ENCODE measurements at places on chromosomes 2 and 18.

DNA sequence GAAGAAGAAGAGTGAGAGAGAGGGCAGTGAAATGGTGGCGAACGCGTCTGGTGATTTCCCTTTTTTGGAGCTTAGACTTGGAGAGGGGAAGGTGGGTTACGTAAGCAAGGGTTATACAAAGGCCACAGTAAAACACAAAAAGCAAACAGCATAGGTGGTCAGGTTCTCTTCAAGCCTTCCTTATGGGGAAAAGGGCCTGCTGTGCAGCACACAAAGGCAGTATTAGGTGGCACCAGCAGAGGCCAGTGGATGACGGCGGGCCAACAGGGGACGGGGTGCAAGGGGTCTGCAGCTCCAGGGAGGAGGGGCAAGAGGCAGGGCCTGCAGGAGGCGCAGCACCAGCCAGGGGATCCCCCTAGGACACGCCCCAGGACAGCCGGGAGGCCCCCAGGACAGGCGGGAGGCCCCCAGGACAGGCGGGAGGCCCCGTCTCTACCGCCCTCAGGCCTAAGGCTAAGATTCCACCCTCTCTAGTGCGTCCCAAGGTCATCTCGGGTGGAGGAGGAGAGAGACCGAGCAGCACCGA lies 32.6 kb upstream of the NPC1 start:
- DNase-seq, result no peak

- no peak for DNase-seq
Measured at GRCh38 chr2:167355821-167356220, 467.5 kb downstream of the XIRP2 start.

DNA sequence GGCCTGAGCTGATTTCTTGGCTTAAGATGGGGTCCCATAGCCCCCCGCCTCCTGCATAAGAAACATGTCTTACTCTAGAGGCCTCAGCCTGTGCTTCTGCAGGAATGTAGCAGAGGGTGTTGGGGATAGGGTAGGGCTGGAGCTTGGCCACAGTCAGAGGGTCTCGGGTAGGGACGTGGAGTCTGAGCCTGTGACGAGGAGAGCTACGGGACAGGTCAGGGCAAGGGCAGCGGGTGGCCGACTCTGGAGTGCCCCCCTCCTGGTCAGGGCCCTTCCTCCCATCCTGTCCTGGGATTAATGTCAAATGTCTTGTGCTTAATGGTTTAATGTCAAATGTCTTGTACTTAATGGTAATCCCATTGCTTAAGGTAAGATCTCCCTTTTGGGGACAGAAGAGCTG lies 130.4 kb downstream of the GLI2 start:
- no peak for DNase-seq

DNA sequence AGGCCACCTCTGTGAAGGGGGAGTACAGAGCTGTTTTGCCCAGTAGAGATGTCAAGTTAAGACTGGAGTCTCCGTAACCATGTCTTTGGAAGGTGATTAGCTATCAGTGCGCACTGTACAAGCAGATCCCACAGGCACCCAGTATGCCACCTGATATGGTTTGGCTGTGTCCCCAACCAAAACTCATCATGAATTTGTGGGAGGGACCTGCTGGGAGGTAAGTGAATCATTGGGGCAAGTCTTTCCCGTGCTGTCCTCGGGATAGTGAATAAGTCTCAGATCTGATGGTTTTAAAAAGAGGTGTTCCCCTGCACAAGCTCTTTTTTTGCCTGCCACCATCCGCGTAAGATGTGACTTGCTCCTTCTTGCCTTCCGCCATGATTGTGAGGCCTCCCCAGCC lies 90.2 kb downstream of the ACTR2 start:
- DNase-seq, result no peak

GRCh38 chr2:238790833-238791230 lies 57.1 kb upstream of the TWIST2 start:
- no peak for DNase-seq

DNA sequence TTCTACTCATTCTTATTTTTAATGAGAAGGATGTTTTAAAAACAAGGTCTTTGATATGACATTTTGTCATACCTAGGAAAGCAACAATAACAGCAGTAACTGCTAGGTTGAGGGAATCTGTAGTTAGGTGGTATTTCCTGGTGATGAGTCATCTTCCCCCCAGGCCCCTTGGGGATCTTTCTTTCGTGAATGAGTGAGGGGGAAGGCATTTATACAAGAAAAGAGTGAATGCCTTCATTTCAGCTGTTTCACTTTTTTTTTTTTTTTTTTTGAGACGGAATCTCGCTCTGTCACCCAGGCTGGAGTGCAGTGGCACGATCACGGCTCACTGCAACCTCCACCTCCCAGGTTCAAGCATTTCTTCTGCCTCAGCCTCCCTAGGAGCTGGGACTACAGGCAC lies 108.6 kb downstream of the MAP4K4 start:
- peak; percentile 38 for DNase-seq

DNA sequence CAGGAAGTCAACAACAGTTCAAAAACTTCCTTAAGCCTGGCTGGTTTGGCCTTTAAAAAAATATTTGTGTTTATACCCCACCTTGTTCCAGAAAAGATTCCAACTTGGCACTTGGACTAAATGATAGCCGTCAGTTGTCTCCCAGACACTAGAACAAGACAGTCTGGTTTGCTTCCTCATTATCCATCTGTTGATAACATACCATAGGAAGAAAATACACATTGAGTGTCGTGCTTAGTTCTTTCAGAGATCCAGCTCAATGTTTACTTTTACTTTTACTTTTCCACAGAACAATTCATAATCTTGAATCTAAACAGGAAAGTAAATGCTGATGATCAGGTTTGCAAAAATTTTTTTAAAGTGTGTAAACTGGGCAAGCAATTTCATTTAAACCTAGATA lies 2.4 kb upstream of the VPS54 start:
- no peak for DNase-seq

- peak; percentile 63 for DNase-seq
Measured at GRCh38 chr2:69306822-69307578, 80.0 kb downstream of the GFPT1 start.

DNA sequence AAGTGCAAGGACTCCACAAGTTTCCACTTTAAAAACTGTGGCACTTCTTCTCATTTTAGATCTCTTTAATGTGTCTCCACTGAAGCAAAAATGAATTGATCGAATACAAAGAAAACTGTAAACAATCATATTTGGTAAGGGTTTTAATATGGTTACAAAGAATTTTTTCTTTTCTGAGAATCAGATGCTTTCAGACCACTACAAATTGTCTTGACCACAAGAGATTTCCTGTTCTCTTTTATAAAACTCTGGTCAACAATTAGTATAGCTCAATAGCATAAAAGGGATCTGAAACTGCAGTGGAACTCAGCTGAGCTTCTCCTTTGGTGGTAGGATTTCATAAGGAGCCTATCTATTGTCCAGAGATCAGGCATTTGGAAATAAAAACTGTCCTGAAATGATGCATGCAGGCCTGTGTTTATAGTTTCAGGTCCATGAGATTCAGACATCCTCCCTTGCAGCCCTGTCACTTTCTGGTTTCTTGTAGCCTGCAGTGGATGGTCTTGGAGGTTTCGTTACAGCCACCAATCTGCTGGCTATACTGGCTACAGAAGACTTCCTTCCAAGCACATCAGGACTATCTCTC lies 120.0 kb downstream of the DOCK10 start:
- DNase-seq, result no peak

DNA sequence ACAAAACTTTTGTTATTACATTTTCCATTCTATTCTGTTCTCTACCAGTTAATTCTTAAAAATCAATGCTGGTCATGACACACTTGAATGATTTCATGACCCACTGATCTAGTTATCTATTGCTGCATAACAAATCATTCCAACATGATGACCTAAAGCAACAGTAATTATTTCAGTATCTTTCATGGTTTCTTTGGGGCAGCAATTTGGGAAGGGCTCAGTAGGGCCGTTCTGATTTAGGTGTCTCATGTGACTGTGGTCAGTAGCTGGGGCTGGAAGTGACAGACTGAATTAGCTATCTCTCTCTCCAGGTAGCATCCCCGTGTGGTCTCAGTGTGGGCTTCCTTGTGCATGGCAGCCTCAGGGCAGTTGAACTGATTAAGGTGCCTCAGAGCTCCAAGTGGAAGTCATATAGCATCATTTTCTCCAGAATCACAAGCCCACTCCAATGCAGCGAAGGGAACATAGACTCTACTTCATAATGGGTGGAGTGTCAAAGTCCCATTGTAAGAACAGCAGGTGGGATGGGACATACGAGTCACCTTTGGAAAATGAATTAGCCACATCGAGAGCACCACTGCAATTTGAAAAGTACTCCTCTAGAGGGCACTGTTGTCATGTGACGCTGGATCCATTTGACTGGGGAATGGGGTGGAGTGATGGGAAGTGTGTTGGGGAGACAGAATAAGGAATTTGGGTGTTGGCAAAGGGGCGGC lies 39.1 kb upstream of the FAM136A start:
- peak; percentile 14 for DNase-seq

GRCh38 chr2:113309655-113310387 lies 31.1 kb upstream of the PAX8 start:
- no peak for DNase-seq

- DNase-seq, result no peak
Measured at GRCh38 chr2:68319398-68320117, at the start of gene CNRIP1. Gene CNRIP1, minus strand, starts transcription at chr2:68319949. Its CDS starts 549 bp downstream, at chr2:68319400.

DNA sequence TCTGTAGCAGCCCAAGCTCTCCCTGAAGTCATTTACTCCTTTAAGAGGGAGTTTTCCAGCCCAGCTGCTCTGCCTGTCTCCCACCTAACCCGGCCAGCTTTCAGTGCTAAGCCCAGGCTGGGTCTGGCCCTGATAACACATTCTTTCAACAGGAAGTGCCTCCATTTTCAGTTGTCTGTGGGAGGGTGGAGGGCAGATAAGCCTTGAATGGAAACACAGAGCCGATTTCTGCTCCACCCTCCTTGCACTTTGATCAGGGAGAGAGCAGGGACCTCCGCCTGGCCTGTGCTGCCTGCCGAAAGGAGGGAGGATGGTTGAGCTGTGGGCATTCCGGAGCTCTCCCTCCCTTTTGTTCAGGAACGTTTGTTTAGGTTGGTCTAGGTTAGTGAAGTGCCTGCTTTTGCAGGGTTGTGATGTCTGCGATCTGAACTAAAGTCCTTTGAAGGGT lies 24.8 kb downstream of the GATA6 start:
- no peak for DNase-seq

DNA sequence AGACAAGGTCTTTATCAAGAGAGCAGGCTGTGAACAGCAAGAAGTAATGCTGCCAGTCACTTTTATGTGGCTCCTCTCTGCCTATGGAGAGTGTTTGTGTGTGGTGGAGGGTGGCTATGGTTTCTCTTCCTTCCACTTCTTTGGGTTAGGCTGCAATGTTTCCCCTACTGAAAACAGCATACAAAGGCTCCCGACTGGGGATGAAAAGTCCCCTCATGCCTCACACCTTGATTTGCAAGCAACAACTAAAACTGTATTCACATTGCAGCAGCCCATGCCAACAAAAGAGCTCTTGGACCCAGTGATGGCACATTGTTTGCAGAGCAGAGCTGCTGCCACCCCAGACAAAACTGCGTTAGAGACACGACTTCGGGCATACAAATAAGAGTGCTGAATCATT lies 301.6 kb downstream of the SLC8A1 start:
- no peak for DNase-seq

GRCh38 chr2:109058191-109058632 lies 69.2 kb upstream of the EDAR start:
- no peak for DNase-seq

GRCh38 chr2:198913394-198914152 lies 544.2 kb downstream of the SATB2 start:
- DNase-seq, result no peak

- DNase-seq, result no peak
Measured at GRCh38 chr2:222627764-222628163, 28.1 kb downstream of the FARSB start.

- no peak for DNase-seq
Measured at GRCh38 chr2:176675271-176675949, 406.2 kb downstream of the MTX2 start.

- no peak for DNase-seq
Measured at GRCh38 chr2:150062416-150062815, 425.1 kb downstream of the RND3 start.

GRCh38 chr2:174561283-174561971 lies 36.2 kb downstream of the WIPF1 start:
- DNase-seq, result no peak

- no peak for DNase-seq
Measured at GRCh38 chr18:8609659-8610458, 622 bp downstream of the RAB12 start.

DNA sequence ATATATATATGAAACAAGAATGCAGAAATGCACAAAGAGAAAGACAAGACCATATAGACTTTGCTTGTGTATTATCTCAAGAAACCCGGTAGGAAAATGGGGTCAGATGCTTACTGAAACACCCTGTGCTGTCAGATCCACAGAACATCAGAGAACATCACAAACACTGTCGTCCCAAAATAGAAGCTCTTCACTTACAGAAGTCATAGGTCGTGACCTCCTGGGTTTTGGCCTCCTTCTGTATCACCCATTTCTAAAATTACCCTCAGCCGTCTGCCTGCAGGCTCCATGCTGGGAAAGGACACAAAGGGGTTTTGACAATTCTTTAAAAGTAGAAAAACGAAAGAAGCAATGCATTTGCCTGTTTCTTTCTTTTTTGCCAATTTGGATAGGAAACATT lies 137.9 kb downstream of the PAX3 start:
- no peak for DNase-seq

DNA sequence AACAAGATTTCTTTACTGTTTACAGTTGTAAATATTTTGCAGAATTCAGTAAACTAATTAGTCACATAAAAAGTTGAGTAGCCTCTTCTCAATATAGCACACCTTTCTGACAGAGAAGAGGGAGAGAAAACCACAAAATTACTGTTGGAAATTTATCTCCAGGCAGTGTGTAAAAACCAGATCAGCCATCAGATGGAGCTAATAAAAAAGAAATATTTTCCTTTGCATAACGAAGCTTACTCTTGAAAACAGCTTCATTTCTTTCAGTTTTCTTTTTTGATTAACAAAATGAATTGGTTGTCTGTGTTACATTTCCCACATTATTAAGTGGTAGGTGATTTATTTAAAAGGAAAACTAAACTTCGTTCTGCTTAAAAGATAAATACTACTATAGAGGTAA lies 259.3 kb upstream of the KCNJ3 start:
- DNase-seq, result no peak

GRCh38 chr2:216743781-216744180 lies 48.4 kb upstream of the IGFBP5 start:
- no peak for DNase-seq

GRCh38 chr2:232321156-232321816 lies 57.3 kb upstream of the ALPP start:
- no peak for DNase-seq

All from activated gamma-delta T cell treated with Interleukin-2 at 50 U/mL for 16 hours (primary cell).